ENCODE measurements at places on chromosomes 3 and 15.

- no peak for DNase-seq
These were observed 540 bp downstream of the KLHDC8B start for GRCh38 chr3:49171775-49172500.

- no peak for DNase-seq
These were observed 25.5 kb downstream of the KCNAB1 start for GRCh38 chr3:156145866-156146265.

GRCh38 chr15:74414081-74414580 is 19.6 kb downstream of the SEMA7A start:
- no peak for DNase-seq

- no peak for DNase-seq
These were observed 13.5 kb downstream of the MCCC1 start for GRCh38 chr3:183085634-183086390.

- DNase-seq = peak; percentile 41
These were observed 448 bp downstream of the PLXNB1 start for GRCh38 chr3:48429317-48429959.

DNA sequence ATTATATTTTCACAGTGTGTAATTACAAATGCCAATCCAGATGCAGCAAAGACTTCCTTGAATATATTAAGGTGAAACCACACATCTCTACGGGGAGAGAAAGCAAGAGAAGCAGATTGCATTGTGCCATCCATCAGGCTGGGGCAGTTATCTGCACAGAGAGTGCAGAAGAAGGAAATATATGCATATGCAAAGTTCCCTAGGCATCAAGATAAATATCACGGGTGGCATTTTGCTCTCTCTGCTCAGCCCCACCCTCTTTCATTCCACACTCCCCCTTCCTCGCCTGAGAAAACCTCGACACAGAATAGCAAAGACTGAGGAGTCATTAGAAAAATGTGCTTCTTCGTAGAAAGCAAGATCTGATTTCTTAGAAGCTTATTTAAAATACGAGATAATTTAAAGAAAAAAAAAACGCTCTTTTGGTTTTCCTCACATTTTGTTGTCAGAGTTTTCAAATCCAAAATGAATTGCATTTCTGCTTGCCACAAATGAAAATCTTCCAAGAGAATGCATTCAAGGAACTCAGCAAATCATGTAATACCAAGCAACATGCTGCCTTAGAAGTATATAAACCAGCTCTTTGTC is 283.2 kb upstream of the LMCD1 start:
- DNase-seq = no peak

DNA sequence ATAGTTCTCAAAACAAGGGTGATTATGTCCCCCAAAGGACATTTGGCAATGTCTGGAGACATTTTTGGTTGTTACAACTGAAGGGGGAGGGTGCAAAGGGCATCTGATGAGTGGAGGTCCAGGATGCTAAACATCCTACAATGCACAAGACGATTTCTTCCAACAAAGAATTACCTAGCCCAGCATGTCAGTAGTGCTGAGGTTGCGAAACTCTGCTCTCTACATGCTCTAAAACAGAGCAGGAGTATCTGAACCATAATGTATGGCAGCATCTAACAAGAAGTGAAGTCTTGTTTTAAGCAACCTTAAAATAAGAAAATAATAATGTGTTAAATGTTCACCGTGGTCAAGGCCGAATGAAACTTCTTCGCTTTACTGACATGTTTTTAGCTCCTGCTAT is 7.0 kb downstream of the GYG1 start:
- no peak for DNase-seq

GRCh38 chr3:162765524-162765923 is 1268.9 kb downstream of the OTOL1 start:
- no peak for DNase-seq

DNA sequence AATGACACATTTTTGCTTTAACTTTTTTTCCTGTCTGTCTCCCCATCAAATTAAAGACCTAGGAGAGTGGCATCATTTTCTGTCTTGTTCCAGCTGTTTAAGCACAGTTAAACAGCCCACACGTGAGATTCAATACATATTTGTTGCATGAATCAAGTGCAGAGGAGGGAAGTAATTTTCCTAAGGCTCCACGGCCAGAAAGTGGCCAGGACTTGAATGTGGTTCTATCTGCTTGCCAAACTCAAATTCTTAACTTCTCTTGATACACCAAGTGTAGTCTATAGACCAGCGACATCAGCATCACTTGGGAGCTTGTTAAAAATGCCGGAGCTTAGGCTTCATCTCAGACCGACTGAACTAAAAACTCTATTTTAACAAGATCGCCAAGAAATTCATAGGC is 724.8 kb upstream of the CFAP20DC start:
- DNase-seq = no peak

DNA sequence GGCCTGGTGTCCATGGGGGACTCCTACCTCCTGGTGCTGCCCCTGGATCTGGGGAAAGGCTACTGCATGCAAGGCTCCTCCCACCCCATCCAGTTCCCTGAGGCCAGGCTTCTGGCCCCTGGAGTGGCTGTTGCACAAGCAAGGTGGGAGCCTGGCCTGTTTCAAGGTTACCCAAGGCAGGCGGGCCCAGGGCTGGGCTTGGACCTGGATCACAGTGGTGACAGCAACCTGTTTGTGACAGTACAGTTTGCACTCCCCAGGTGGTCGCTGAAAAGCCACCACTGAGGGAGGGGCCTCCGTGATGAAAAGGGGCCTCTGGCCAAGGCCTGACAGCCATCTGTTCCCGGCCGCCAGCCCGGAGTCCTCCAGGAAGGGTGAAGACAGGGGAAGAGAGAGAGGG is 14.4 kb upstream of the KY start:
- no peak for DNase-seq
